ENCODE measurements at places on chromosomes 5 and 9.

DNA sequence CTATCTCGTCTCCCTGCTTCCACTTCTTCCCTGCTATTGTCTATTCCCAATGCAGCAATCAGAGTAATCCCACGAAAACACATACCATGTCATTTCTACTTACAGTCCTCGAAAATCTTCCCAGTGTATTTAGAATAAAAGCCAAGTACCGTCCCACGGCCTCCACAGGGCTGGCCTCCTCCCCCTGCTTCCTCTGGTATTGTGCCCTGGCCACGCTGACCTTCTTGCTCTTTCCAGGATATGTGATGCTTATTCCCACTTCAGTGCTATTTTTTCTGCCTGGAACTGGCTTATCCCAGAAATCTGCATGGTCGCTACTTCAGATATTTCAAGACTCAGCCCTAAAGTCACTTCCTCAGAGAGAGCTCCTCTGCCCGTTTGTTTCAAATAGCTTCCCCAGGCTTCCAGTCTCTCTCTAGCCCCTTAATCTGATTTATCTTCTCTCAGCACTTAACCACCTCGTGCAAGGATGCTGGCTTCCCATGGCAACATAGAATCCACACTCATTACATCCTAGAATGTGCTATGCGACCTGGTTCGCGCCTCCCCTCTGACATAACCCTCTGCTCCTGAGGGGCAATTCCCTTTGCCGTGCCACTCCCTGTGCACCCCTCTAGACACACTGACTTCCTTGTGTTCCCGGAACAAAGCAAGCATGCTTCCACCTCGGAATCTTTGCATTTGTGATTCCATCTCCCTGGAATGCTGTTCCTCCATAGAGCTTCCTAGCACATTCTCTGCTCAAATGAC lies 365.9 kb downstream of the ZSWIM6 start:
- DNase-seq: no peak

GRCh38 chr5:78060421-78060820 lies 234.1 kb downstream of the AP3B1 start:
- no peak for DNase-seq

- no peak for DNase-seq
These were observed 73.9 kb downstream of the PIK3R1 start for GRCh38 chr5:68289498-68289897.

DNA sequence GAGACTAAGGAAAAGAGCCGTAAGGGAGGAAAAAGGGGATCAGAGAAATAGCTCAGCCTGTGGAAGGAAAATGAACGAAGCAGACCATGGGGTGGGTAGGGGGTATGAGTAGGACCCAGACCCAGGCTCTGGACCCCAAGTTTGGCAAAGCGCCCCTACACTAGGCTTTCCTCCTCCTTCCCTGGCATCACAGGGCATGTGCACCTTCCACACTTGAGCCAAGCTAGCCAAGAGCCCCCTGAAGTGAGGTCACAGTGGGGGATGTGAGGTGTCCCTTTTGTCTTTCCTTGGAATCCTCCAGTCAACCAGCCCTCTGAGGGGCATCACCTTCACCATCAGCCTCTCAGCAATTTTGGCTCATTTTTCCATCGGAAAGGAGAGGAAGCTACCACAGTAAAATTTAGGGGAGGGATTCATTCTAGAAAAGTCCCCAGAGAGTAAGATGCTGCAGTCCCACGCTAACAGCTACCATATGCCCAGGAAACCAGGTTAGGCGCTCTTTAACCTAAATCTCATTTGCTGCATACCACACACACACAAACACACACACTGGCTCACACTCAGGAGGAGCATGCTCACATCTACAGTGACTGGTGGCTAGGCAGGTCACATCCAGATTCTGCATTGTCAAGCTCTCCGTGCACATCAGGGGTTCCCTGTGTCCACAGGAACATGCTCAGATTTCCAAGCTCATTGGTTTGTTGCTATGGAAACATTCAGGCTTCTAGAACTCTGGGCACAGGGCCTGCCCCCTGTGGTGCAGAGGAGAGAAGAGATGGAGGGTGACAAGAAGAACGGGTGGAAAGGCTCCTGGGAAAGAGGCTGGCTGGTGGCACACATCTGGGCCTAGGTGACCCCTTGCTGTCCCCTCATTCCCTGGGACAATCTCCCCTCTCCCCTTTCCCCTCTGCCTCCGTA lies 9.9 kb downstream of the REEP2 start:
- DNase-seq: no peak

DNA sequence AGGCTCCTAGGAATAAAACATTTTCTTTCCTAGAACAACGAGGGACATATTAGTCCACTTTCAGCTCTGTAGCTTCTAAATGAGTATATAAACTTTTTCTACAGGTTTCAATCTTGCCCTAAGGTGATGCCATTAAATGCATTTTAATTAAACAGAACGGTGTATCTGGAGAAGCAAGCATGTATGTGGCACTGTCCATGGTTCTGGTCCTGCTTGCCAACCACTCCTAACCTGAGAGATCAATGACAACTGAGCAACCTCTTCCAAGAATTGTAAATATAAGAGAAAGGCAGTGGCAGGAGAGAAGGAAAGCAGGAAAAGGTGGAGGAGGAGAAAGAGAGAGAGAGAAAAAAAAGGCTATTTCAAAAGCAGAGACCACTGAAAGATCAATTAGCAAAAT lies 95.6 kb upstream of the SPOCK1 start:
- DNase-seq: no peak

- DNase-seq: no peak
These were observed 273.7 kb upstream of the DMRT1 start for GRCh38 chr9:567747-568305.

GRCh38 chr9:35826071-35826701 lies 2.3 kb downstream of the FAM221B start:
- DNase-seq: no peak

DNA sequence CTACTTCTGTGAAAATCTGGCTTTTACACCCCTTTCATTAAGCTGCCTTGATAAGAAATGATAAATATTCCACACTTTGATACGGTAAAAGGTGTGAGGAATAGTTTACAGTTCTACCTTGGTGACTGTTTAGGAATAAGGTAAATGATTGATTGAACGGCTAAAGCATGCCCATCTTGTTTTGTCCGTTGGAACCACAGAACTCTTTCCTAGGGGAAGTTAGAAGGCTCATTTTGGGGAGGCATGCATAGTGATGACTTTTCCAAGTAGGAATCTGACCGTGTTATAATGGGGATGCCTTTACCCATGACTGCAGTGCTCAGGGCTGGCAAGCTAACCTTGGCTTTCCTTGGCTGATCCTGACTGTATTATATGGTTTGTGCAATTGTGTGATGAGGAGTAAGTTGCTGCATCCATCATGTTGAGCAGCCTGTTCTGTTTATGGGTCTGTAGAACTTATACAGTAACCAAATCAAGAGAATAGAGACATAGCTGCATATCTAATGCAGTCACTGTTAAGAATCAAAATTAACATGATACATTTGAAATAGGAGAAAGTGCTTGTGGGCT lies 24.5 kb downstream of the PCSK5 start:
- no peak for DNase-seq

DNA sequence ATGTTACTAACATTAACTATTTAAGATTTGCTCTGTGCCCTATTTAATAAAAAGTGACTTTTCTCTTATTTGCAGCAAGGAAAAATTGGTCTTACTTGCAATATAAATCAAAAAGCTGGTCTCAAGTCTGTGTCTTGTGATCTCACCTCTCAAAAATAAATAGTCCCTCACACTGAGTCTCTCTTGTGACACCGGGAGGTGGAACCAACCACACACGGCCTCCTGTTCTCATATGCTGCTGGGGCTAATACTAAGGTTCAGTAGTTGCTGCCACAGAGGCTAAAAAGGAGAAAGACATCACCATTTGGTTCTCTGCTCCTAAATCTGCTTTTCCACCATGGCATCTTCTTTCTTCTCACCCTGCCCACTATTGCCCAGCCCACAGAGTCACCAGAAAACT lies 175.8 kb upstream of the FTMT start:
- no peak for DNase-seq

- no peak for DNase-seq
These were observed 17.3 kb upstream of the XPA start for GRCh38 chr9:97714435-97714834.

GRCh38 chr5:35939639-35940038 lies 1.2 kb upstream of the CAPSL start:
- DNase-seq: no peak

DNA sequence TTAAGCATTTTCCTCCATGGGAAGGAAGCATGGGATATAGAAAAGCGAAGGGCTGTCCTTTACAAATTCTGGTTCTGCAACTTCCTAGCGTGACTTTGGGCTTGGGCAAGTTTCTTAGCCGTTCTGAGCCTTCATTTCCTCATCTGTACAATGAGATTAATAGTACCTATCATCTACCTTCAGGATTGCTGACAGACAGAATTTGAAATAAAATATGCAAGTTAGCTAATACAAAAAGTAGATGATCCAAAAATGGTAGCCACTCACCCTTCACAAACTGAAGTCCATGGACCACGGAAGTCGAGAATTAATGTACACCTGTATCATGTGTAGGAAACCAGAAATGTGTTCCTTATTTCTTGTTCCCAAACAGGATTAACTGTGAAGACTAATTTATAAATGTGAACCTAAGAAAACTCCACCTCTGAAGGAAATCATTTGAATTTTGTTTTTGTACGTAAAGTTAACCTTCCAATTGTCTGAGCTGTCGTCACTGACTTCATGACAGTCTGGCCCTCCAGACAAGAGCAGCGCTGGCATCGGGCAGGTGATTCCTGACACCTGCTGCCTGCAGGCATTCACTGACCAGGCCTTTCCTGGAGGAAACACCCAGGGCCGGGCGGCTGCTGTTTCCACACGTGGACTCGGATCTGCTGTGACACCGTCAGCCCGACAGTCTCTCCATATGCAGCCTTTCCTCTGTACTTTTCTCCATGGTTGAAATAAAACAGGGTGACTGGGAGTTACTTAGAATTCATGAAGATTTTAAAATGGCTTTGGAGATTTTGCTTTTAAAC lies 63.4 kb downstream of the PSMB7 start:
- no peak for DNase-seq

GRCh38 chr5:1047332-1047965 lies 38.8 kb downstream of the NKD2 start:
- no peak for DNase-seq

GRCh38 chr5:145945620-145946111 lies 9.3 kb downstream of the SH3RF2 start:
- no peak for DNase-seq

GRCh38 chr5:136039202-136039601 lies 10.4 kb downstream of the TGFBI start:
- DNase-seq: no peak

- no peak for DNase-seq
These were observed 33.9 kb upstream of the FOXB2 start for GRCh38 chr9:76985581-76985980.

GRCh38 chr5:89932771-89933181 lies 476.8 kb downstream of the CETN3 start:
- no peak for DNase-seq

DNA sequence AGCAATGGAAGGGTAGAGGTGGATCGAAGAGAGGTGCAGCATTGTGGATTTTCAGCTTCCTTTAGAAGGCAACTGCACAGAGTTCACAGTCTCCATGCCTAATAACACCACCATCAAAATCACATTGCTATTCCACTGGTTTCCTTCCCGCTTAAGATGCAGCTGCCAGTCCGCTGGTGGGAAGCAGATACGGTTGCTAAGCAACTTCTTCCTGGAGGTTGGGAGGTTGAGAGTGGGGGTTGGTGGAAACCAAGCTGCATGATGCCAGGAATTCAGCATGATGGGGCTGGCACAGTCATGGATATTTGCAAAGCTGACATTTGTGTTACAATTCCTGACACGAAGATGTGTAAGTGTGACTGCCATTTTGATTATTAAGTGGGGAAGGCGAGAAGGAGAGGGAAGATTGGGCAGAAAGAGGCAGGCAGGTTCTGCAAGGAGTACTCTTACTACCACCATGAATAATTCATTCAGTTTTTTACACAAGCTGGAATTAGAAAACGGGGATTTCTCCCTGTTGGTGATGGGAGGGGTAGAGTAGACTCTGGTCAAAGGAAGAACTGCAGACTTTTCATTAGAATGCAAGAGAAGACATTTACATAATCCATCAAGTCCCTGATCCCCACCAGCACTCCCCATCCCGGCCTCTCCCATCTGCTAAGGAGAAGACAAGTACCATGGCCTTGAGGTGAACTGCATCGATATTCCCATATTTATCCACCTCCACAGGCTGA lies 87.5 kb downstream of the GLDC start:
- no peak for DNase-seq

DNA sequence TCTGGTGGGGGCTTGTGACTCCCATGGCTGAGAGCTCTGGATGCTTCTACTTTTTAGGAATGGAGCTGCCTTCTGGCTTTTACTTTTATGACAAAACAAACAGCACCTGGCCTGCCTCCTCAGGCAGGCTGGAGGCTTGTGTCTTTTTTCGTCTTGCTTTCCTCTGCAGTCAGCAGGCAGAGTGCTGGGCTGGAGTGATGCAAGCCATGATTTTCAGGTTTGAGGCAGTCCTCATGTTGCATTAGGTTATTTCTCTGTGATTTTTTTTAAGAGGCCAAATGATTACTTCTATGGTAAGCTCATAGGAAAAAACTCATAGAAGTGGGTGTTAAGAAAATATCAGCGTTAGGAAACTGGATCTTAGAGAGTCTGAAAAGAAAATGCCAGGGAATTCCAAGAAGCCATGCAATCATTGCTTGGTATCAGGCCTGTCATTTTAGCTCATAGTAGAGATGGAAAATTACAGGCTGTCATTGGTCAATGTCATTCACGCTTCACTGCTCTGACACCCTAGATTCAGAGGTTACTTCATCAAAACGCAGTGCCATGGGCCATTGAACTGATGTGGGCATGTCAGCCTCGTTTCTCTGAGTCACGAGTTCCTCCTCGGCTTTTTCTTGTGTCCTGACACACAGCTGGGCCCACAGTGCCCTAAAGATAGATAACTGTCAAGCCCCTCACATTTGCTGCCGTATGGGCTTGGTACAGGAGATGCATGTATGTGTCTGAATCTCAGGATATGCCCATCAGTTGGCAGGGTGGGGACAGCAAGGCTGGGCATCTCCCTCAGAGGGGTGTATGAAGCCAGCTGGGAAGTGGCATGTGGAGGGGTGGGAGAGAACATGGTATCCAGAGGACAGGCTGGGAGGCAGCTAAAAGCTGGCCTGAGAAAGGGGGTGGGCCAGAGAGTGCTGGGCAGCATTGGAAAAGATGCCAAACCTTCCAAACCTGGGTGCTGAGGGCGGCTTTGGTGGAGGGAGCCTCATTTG lies 151.8 kb downstream of the HSPA4 start:
- DNase-seq: no peak

DNA sequence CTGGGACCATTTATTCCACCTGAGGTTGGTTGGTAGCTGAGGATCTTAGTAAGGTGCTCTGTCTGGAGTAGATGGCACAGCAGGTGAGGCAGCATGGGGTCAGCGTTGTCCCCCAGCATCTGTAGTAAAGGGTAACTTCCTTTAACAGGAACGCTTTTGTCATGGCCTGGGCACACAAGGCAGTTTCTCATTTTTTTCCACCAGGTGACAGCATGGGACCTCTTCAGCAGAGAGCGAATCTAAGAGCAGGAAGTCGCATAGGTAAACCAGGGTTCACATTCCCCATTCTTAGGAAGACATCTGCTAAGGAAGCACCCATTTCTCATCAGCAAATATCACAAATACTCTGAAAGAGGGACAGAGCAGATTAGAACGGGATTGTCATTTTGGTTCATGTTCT lies 56.5 kb downstream of the GPR107 start:
- no peak for DNase-seq

- no peak for DNase-seq
These were observed 82.7 kb downstream of the SFXN1 start for GRCh38 chr5:175561085-175561484.
